ENCODE measurements at places on chromosomes 13 and 19.

DNA sequence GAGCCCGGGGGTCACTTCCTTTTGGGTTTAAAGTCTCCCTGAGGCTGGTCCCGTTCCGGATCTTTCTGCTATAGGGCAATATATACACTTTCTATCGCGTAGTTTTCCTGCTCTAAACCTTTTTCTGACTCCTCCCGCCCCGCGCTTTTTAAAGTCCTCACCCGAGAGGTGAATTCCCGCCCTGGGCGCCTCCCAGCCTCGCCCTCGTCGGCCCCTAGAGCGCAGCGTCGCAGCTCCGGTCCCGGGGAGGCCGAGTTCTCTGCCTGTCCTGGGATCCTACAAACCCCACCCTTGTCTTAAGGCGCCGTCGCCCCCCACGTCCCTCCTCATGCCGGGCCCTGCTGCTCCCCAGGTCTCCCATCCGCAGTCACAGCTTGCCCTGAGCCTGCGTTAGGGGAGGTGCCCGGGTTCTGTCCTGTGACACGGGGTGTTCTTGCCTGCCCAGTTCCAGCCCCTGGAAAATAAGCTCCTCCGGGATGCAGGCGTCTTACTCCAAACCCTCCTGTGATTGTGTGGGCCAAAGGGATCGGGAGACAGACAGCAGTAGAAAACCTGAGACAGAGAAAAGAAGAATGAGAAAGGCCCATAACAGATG is 491 bp downstream of the ZNF525 start:
- no peak for DNase-seq

- DNase-seq, result no peak
These were observed 233.4 kb downstream of the B3GLCT start for GRCh38 chr13:31433207-31433606.

GRCh38 chr13:111211789-111212516 is 96.8 kb downstream of the ARHGEF7 start:
- no peak for DNase-seq

- DNase-seq, result no peak
These were observed 34.1 kb upstream of the POU2F2 start for GRCh38 chr19:42166316-42166715.

GRCh38 chr19:4795400-4795799 is 3.9 kb downstream of the FEM1A start:
- DNase-seq, result no peak

DNA sequence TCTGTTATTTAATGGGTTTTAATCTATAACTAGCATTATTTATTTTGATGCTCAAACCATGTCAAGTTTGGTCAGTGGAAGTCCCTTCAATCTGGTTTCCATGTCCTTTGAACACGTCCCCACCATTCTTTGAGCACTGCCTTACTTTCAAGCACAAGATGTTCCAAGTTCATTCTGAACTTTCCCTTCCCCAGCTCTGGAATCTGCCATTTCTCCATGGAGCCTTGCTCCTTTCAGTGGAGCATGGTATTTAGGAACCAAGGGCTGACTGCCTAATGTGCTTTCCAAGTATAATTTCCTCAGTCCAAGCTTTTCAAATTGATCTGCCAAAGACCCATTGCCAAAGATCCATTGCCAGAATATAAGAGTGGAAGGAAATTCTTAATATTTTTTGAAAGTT is 1.1 kb upstream of the ZNF546 start:
- DNase-seq, result no peak

- DNase-seq, result peak; percentile 62
These were observed 42.8 kb downstream of the PIN1 start for GRCh38 chr19:9877780-9878510.

DNA sequence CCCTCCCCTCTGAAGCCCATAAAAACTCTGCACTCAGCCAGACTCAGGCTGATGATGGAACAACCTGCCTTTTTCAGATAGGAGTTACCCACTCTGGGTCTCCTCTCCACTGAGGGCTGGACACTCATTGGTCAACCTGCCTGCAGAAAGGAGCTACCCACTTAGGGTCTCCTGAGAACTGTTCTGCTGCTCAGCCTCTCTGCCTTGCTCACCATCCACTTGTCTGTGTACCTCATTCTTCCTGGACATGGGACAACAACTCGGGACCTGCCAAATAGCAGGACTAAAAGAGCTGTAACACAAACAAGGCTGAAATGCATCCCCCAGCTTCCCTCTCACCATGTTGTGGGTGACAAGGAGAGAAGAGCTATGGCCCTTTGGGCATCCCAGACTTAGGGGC is 18.4 kb upstream of the RCBTB2 start:
- DNase-seq, result no peak

- DNase-seq, result no peak
These were observed 692.6 kb downstream of the DIAPH3 start for GRCh38 chr13:59471106-59471505.

DNA sequence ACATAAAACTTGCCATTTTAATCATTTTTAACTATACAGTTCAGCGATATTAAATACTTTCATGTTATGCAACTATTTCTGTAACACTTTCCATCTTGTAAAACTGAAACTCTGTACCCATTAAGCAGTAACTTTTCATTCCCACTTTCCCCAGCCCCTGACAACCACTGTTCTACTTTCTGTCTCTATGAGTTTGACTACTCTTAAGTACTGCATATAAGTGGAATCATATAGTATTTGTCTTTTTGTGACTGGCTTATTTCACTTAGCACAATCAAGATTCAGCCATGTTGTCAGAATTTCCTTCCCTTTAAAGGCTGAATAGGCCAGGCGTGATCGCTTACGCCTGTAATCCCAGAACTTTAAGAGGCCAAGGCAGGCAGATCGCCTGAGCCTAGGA is 56.2 kb downstream of the ARHGAP35 start:
- DNase-seq, result no peak

DNA sequence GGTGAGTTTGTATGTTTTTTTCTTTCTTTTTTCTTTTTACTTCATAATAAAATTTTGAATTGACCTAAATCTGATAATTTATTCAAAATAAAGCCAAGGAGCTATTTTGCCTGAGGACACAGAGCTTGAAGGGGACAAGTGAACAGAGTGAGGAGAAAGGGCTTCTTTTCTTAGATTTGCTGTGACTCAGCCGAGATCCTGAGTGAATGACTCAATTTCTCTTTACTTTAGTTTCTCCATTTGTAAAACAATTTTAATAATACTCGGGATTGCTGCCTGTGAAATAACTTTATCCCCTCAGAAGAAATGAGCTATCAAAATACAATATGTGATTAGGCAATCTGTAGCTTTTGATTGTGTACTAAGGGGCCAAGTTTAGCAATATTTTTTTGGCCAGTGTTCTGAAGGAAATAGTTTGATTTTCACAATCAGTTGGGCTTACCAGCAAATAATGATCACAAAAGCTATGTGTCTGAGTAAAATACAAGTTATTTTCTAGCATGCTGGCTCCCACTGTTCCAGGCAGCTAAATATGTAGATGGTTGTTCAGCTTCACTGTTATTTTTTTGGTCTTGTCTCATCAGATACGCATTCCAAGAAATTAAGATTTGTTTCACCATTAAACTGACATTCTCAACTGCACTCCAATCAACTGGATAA is 437.5 kb downstream of the FGF9 start:
- DNase-seq, result no peak

GRCh38 chr19:50602935-50603334 is 34.7 kb upstream of the LRRC4B start:
- DNase-seq, result no peak

DNA sequence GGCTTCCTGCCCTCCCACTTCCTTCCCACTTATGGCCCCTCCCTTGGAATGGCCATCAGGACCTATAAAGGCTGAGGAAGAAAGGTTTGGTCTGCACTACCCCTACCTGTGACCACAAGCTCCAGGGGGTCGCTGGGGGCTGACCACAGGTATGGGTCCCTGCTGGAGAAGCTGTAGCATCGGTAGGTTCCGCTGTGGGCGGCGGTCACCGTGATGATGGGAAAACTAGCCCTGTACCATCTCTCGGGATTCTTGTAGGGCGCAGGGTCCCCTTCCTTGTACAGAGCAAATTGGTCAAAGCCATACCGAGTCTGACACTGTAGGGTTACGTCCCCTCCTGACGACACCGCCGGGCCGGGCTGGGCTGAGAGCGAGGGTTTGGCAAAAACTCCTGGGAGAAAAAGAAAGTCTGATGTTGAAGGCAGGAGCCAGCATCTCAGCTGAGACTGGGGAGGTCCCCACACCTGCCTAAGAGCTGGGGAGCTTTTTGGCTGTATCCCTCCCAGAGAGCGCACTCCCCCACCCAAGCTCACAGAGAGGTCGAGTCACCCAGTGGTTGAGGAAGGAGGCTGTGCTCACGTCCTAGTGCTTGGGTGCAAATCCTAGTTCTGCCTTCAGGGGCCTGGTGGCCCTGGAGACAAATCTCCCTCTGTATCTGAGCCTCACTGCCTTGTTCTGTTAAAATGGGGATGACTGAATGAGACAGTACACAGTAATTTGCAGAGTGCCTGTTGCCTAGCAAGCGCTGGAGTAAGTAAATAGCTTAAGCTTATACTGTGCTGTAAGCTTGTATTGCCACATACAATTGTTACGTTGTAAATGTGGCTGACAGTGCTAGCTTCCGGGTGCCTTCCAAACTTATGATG is 10.4 kb downstream of the GP6 start:
- DNase-seq, result no peak

DNA sequence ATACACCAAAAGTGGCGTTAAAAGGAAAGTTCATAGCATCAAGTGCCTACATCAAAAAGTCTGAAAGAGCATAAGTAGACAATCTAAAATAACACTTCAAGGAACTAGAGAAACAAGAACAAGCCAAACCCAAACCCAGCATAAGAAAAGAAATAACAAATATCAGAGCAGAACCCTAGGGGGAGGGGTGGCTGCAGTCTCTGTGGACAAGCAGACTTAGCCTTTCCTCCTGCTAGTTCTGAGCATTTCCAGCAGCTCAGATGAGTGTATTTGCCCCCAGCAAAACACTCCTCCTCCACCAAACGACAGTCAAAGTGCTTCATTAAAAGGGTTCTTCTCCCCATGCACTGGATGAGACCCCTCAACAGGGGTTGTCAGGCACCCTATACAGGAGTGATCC is 7.1 kb upstream of the ZNF90 start:
- DNase-seq, result no peak

DNA sequence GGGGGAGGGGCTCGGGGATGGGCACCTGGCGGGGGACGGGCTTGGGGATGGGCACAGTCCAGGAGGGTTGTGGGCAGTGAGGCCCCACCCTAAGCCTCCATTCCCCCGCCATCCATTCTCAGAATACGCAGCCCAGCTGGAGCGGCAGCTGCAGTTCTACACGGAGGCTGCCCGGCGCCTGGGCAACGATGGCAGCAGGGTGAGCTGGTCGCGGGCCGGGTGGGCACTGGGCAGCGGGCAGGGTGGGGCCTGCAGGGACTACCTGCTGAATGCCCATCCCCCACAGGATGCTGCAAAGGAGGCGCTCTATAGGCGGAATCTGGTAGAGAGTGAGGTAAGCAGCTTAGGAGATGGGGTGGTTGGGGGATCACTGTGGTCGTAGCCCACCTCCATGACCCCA is 8.3 kb downstream of the PODNL1 start:
- no peak for DNase-seq

DNA sequence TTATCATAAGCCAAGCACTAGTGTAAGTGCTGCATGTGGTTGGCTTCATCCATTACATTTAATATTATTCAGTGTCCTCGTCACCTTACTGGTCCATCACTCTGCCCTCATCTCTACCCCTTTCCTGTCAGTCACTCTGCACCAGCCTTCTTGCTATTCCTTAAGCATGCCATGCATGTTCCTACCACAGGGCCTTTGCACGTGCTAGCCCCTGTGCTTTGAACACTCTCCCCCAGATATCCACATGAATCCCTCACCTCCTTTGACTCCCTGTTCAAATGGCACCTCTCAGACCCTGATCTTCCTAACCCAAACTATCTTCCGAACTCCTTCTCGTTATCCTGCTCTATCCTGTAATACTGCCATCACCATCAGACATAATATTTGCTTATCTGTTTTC is 3.2 kb upstream of the RELB start:
- DNase-seq, result no peak

DNA sequence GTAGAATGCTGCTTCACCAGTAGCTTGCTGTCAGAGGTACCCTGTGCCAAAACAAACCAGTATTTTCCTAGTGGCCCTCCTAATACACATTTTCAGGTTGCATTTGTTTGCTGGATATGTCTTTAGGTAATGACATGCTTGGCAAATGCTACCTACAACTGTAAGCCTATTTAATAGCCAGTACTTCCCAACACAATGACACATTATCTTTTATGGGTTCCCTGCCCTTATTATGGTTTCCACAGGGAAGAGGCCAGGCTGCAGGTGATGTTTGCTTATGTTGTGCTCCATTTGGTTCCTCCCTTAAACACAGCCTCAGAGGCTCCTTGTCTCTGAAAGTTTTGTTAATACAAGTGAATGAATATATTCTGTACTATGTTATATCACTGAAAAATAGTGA is 24.7 kb downstream of the FRY start:
- no peak for DNase-seq

- no peak for DNase-seq
These were observed 22.4 kb upstream of the C13orf46 start for GRCh38 chr13:113996081-113996911.

- DNase-seq, result no peak
These were observed 292.6 kb downstream of the ENOX1 start for GRCh38 chr13:43494206-43494605.

DNA sequence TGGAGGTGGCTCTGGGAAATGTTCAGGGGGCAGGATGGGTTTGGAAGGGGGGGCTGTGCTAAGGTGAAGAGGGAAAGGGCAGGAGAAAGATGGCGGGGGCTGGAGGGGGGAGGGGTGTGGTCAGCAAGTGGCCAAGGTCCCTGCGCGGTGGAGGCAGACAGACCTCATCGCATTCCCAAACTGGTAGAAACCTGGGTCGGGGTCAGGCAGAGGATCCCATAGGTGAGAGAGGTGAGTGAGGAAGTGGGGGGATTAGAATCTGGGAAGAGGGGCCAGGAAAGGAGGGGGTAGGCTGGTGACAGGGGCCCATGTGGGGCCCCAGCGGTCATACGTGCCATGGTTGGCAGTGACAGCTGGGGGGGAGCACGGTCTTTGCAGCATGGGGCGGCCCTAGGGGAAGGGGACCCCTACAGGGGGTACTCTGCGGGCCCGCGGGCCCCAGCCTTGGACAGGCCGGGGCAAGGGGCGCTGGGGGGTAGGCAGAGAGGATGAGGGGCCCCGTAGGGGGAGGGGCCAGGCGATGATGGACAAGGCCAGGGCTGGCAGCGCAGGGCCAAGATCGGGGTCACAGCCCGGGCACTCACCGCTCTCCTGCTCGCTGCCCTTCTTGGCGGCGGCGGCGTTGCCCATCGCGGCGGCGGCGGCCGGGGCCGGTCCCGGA is 514 bp downstream of the PRKACA start:
- DNase-seq, result no peak

GRCh38 chr13:29993716-29994488 is 143.5 kb upstream of the UBL3 start:
- peak; percentile 84 for DNase-seq

- DNase-seq, result peak; percentile 47
These were observed 796 bp upstream of the LSM14A start for GRCh38 chr19:34171539-34171876.

- peak; percentile 62 for DNase-seq
These were observed 52.0 kb downstream of the SLC7A1 start for GRCh38 chr13:29543230-29544215.
